ENCODE measurements at places on chromosomes 1 and 21.

DNA sequence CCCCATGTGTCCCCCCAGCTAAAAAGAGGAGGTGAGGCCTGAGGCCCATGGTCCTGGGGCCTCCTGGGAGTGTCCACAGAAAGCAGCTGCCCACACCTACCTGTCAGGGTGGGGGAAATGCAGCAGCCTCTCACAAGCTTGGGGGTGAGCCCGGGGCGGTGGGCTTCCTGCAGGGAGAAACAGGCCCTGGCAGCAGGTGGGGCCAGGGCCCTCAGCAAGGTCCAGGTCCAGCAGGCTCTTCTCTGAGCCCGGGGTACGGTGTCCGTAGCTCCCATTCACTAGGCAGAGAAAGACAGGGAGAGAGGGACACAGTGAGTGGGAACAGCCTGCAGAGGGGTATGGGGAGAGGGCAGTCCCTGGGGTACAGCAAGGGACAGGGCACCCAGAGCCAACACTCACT is 139.0 kb downstream of the GLIS1 start:
- no peak for DNase-seq

- DNase-seq: no peak
These were observed 45.2 kb downstream of the ASTN1 start for GRCh38 chr1:177119311-177119710.

DNA sequence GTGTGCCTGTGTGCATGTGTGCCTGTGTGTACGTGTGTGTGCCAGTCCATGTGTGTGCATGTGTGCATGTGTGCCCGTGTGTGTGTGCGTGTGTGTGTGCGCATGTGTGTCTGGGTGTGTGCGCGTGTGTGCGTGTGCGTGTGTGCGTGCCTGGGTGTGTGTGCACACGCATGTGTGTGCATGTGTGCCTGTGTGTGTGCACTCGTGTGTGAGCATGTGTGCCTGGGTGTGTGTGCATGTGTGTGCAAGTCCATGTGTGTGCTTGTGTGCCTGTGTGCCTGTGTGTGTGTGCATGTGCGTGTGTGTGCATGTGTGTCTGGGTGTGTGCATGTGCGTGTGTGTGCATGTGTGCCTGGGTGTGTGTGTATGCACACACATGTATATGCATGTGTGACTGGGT is 28.7 kb upstream of the COL6A2 start:
- no peak for DNase-seq

- DNase-seq: no peak
These were observed 430 bp downstream of the WASF2 start for GRCh38 chr1:27489501-27489972.

GRCh38 chr1:25106976-25107642 is 125.2 kb downstream of the SYF2 start:
- DNase-seq: no peak

GRCh38 chr1:115656461-115657077 is 14.8 kb downstream of the VANGL1 start:
- DNase-seq: no peak

- no peak for DNase-seq
These were observed 55.5 kb upstream of the FOXO6 start for GRCh38 chr1:41305576-41306363.

DNA sequence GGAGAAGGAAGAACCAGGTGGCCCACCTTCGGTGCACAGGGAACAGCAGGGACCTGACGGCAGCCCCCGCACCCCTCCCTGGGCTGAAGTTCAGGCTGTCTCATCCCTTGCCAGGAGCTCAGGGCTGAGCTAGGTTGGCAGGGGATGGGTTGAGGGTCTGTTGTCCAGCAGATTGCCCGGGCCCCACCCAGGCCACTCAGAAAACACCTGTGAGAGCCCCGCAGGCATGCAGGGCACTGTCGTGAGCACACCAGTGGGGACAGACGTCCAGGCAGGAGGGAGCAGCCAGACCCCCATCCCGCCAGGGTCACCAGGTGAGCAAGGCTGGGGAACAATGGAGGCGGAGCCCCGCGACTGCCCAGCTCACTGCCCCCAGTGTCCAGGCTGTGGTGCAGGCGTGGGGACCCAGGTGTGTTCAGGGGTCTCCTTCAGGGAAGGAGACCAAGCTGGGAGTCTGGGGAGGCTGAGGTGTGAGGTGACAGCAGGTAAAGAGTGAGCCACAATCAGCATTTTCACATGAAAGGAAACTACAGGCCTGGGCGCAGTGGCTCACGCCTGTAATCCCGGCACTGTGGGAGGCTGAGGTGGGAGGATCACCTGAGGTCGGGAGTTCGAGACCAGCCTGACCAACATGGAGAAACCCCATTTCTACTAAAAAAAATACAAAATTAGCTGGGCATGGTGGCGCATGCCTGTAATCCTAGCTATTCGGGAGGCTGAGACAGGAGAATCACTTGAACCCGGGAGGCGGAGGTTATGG is 9.4 kb upstream of the SAMD11 start:
- no peak for DNase-seq

DNA sequence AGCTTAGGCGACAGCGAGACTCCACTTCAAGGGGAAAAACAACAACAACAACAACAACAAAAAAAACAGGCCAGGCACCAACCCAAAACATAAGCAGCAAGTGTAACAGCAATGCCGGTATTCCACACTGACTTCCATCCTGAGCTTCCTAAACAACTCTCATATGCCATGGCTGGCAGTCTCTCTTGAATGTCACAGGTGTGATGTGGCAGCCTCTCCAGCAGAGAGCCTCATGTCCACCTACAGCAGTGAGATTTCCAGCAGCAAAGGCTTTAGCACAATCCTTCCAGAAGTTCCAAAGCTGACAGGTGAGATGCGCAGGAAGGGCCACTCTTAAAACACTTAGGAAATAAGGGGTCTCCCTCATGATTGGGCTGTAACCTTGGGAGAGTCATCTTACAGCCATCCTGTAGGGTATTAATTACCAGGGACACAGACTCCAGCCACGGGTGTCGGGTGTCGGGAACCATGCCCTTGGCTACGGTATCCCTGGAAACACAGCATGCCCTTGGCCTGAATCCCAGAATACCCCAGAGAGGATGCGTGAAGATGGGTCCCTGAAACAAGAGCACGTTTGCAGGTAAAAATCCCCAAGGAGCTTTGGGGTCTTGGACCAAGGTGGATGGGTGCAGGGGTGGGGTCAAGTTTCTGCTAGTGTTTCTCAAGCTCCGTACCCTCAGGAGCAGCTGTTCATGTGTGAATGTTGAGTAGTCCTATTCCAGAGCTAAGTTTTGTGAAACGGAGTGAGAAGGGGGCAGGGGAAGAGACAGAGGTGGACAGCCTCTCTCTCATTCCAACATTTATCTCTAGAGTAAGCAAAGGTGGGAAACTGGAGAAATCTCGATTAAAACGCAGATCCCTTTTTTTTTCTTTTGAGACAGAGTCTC is 31.4 kb downstream of the CLSTN1 start:
- DNase-seq: peak; percentile 52

DNA sequence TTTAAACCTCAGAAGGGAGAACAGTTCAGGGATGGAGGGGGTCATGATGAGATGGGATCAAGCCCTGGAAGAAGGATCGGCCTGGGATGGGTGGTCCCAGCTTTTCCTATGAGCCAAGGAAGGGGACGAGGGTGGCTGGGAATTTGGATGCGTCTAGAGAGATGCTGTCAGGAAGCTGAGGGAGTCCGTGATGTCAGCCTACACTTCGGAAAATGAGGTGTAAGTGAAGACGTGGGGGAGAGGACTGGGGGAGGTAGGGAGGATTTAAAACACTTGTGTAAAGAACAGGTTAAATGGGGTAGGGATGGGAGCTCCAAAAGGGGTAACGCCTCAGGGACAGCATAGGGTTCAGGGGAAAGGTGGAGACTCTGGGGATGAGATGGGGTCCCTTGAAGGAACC is 27.5 kb downstream of the DLGAP3 start:
- DNase-seq: no peak

- DNase-seq: no peak
These were observed 74.6 kb downstream of the DISP1 start for GRCh38 chr1:222889440-222889839.

DNA sequence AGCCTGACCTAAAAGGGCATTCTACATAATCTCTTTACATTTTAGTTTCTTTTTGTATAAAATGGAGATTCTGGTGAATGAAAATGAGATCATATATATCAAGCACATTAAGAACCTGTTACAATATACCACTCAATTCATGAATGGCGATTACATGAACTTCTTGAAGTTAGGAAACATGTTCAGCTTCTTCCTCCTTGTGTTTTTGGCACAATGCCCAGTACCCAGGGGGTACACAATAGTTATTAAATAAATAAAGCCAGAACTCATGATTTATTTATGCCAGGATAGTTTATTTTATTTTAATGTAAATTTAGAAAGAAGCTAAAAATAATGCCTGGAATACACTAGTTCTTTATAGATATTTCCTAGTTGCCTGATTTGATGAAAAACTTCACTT is 186.0 kb upstream of the PTGFR start:
- DNase-seq: no peak

GRCh38 chr21:27320868-27321267 is 354.0 kb upstream of the ADAMTS5 start:
- no peak for DNase-seq

GRCh38 chr1:57603696-57604095 is 179.8 kb upstream of the DAB1 start:
- DNase-seq: no peak

- DNase-seq: peak; percentile 77
These were observed 59.1 kb upstream of the ZNF648 start for GRCh38 chr1:182120411-182121258.

DNA sequence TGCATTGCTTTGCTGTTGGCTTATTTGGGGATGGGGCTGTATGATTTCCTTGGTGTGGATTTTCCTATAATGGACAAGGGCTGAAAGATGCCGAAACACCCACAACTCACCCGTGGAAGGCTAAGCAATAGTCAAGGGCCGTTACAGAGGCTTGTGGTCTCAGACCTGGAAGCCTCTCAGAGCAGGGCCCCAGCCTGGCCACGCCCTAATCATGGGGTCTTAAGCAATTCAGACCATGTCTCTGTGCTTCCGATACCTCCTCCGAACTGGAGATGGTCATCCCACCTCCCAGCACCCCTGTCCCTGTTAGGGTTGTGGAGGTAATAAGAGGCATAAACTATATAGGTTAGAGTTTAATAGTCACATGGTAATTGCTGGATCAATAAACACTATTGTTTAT is 3.4 kb downstream of the ABCG1 start:
- no peak for DNase-seq

DNA sequence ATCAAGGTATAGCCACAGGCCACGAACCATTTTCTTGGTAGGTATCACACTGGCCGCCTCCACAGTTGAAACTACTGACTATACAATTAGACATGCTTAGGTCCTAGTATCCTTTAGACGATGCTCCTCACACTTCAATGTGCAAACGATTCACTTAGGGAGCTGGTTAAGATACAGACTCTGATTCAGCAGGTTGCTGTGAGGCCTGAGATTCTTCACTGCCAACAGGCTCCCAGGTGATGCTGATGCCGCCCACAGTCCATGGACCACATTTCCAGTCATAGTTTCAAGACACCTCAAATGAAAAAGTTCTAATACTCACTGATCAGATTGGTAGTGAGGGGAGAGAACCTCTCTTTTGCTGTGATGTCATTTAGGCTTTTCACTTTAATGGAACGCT is 6.8 kb downstream of the ATP5PO start:
- DNase-seq: no peak

- DNase-seq: no peak
These were observed 18.0 kb downstream of the KIAA0319L start for GRCh38 chr1:35539073-35539823.

- DNase-seq: no peak
These were observed 11.1 kb downstream of the ECE1 start for GRCh38 chr1:21278860-21279845.

DNA sequence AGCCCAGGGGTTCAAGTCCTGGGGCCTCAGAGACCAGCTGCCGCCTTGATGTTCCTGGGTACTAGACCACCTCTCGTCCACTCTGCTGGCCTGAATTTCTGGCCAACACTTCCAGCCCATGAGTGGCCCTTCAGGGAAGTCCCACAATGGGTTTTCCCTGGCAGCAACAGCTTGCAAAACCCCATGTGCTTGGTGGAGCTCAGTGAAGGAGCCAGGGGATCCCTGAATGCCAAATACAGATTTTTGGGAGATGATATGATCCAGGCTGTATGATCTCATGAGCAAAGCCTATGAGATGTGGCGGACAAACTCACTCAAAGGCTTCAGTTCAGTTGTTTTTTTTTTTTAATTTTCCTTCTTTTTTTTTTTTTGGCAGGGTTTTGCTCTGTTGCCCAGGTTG is 9.6 kb upstream of the RASSF5 start:
- no peak for DNase-seq

DNA sequence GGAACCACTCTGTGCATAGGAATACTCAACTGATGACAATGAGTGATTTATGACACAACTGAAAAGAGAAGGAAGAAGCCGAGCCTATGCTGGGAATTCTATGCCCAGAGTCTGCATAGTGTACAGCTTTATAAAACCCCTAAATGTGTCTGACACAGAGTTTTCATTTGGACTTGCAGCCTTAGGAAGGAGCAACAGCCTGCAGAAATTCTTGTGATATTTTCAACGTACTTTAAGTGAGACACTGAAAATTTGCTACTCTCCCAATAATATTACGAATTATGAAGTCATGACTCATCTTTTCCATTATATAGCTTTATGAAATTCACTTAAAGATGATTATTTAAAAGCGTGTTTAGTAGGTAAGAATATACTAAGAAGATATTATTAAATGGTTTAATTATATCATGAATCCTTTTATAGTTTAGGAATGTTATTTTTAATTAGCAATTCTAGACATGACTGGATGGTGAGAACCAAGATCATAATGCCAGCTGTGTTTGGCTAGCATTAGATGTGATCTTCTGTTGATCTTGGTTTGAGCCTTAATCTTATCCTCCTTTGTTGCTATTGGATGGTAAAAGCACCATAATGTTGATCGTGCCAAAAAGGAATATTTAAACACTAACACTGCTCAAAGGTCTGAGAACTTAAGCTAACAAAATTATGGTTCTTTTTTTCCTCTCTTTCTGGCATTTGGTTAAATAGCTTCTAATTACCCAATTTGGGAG is 785.1 kb upstream of the ADGRL4 start:
- DNase-seq: no peak

DNA sequence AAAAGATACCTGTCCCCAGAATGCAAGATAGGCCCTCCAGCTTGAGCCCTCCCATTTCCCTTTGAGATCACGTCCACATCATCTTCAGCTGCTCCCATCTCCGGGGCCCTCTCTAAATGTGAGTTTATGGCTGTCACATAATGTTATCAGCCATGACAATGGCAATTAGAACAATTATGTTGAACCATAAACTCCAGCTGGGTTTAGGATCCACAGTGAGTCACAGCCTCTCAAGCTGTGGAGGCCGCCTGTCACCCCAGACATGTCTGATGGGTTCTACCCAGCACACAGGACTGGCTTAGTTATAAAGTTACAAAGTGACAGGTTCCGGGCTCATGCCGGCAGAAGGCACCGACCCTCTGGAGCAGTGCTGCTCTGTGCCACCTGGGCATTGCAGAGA is 597.3 kb downstream of the PTPRU start:
- DNase-seq: no peak

GRCh38 chr1:109821221-109821669 is 57.5 kb upstream of the EPS8L3 start:
- peak; percentile 96 for DNase-seq

GRCh38 chr1:56080123-56080522 is 499.2 kb downstream of the PLPP3 start:
- peak; percentile 91 for DNase-seq

GRCh38 chr1:89512996-89513720 is 11.5 kb upstream of the LRRC8B start:
- DNase-seq: no peak

- DNase-seq: no peak
These were observed 197.8 kb downstream of the MATN1 start for GRCh38 chr1:30525631-30525970.

GRCh38 chr21:40819071-40819900 is 27.7 kb downstream of the DSCAM start:
- no peak for DNase-seq

- no peak for DNase-seq
These were observed 504.9 kb downstream of the OMA1 start for GRCh38 chr1:58041621-58042020.

Measured in HT1080 (cell line).